ENCODE measurements at places on chromosomes 1 and 21.
A peak's percentile ranks its signal among the peaks of the same experiment; 100 is the strongest.

DNA sequence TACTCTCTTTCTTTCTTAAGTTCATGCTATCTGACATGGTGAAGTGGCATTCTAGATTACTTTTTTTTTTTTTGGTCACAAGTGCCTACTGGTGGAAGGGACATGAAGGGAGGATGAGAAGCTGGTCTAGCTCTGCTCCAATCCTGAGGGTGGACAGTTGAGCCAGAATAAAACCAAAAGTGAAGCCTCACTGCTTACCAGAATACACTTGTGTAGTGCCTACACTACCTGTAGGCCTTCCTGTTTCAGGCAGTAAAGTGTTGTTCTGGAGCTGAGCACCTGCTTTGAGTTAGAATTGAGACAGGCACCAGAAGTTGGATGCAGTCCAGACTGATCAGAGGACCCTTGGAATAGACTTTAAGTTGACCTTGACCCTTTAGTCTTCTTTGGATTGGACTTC lies 40.4 kb upstream of the APOBEC4 start:
- no peak for DNase-seq

DNA sequence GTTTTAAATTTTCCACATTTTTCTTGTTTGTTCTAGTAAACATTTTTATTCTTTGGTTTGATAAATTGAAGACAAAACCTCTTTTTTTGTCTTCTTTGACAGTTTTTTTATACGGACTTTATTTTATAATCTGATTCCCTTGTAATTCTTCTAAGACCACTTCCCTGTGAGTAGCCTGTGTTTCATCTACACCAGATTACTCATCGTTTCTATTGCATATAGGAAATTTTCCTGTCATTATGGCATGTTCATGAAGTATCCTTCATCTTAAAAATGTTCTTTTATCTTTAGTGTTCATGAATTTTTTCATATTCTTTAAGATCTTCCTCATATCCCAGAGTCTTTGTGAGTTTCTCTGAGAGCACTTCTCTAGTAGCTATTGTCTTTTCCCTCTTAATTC lies 109.8 kb downstream of the USP25 start:
- no peak for DNase-seq

GRCh38 chr21:44872649-44873355 lies 688 bp downstream of the PTTG1IP start:
- no peak for DNase-seq

DNA sequence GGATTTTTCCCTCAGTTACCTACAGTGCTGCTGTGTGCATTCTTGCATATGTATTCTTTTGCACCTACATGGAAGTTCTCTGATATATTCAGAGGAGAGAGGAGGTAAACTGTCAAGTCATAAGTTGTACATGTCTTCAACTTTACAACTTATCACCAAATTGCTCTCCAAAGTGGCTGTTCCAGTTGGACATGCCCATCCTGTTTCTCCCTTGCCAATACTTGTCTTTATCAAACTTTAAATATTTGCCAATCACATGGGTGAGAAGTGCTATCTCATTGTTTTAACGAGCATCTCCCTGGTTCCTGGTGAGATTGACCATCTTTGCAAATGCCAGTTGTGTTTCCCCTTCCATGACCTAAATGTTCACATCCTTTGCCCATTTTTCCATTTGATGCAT lies 88.2 kb downstream of the KIF26B start:
- no peak for DNase-seq

DNA sequence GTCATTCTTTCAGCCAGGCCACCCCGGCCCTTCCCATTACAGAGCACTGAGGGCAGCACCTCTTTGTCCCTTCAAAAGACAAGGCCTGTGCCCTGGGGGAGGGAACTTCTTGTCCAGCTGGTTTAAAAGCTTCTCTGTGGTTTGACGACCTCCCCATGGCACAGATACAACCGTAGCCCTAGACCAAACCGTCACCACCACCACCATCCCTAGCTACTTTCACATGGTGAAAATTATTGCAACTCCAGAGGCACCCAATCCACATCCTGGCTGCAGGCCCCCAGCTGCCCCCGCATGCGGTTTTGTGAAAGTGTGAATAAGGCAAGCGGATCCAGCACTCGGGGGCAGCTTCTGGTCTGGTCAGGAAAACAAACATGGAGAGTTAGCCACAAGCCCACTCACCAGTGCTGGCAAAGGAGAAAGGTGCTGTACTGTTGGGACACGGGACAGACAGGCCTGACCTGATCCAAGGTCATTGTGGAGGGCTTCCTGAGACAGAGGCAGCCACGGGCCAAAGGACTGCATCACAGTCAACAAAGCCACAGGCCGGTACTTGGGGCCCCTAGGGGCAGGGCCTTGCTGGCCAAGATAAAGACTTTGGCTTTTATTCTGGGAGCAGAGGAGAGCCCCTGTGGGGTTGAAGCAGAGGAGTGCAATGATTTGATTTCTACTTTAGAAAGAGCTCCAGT lies 31.2 kb downstream of the CDCA8 start:
- DNase-seq: no peak

DNA sequence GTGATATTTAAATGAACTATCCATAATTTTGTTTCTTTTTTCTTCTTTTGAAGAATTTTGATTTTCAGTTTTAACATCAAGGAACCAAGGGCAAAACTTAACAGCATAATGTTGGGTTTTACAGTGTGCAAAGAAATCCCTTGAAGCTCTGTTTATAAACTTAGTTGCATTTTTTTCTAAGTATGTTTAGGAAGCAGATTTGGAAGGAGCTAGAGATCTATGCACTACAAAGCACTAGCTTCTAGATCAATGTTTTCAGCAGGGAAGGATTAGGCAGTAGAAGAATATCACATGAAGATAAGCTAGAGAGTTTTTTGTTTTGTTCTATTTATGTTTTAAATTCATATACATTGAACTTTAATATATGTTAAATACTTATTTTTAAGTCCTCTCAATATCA lies 250.6 kb upstream of the C1orf105 start:
- DNase-seq: no peak

GRCh38 chr1:185425163-185425562 lies 108.1 kb upstream of the IVNS1ABP start:
- no peak for DNase-seq

DNA sequence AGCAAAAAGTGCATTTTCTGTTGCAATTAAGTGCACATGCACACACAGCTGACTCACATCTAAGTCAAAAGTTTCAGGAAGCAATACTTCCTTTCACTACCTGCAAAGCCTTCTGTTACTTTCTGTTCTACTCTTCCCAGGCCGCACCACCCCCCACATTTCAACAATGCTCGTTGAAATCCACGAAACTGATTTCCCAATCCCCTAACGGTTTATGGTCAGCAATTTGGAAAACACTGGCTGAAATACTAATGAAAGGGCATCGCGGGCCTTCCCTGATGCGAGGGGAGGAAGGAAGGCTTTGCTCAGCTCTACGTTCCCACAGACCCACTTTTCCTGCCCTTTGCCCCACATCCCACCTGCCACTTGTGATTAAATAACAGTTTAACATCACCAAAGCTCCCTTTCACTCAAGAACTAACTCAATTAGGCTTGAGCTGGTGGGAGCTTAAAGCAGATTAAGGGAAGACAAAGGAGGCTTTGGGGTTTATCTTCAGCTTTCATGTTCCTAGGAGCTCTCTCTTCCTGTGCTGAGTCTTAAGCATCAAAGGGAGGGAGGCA lies 243.2 kb upstream of the RAB4A start:
- no peak for DNase-seq

- no peak for DNase-seq
Measured at GRCh38 chr1:87333692-87334347, 5.1 kb downstream of the LMO4 start.

DNA sequence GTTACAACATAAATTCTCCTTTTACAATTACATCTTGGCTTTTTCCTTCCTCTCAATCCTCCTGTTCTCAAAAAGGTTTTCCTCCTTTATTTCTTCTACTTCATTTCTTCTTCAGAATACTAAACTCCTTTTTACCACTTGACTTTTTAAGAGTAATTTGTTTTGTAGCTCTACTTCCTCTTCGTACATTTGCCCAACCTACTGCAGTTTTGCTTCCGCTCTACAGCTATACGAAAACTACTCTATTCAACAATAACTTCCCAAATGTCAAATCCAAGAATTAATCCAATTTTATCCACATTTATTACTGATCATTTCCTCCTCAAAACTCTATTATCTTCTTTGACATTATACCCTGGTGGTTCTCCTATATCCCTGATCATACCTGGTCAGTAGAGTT lies 3.4 kb downstream of the GDAP2 start:
- no peak for DNase-seq

GRCh38 chr1:41656825-41657500 lies 172.5 kb upstream of the EDN2 start:
- no peak for DNase-seq

DNA sequence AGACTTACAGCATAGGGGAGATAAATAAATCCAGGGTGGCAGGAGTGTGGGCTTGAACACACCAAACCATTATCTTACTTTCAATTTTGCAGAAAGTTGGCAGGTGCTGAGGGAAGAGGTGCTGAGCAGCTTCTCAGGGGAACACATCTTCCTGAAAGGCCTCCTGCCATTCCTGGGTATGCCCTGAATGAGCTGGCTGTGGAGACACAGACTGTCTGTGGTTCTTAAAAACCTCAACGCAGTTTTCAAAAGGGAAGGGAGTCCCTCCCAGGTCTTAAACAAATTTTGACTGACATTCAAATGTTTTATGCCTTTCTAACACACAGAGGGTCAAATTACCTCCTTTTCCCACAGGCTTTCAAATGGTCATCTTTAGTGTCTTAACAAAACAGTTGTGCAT lies 166.9 kb downstream of the TNFSF18 start:
- DNase-seq: no peak

- DNase-seq: no peak
Measured at GRCh38 chr1:196209265-196209664, 399.0 kb downstream of the KCNT2 start.

GRCh38 chr1:21666576-21667320 lies 2.4 kb downstream of the RAP1GAP start:
- DNase-seq: no peak

- no peak for DNase-seq
Measured at GRCh38 chr1:102085896-102086295, 89.2 kb upstream of the OLFM3 start.

- no peak for DNase-seq
Measured at GRCh38 chr1:81377406-81377805, 423.3 kb upstream of the ADGRL2 start.

GRCh38 chr1:6179564-6180175 lies 451 bp downstream of the CHD5 start:
- no peak for DNase-seq

- DNase-seq: peak; percentile 73
Measured at GRCh38 chr1:147579532-147579931, 38.2 kb downstream of the BCL9 start.

GRCh38 chr1:84246213-84246612 lies 55.3 kb upstream of the SAMD13 start:
- DNase-seq: no peak

DNA sequence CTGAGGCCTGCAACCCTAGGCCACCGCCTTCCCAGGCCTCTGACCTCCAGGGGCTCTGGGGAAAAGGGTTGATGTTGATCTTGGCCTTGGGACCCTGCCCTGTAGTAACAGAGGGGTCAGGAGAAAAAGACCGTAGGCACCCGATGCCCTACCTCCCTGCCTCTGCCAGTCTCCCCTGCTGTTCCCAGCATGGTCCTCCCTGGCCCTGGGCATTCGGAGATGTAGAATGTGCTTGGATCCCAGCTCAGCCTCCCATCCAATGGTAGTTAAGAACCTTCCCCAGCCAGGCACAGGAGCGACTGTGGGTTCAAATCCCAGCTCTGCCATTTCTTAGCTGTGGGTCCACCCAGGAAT lies 72.0 kb upstream of the TARDBP start:
- DNase-seq: no peak

DNA sequence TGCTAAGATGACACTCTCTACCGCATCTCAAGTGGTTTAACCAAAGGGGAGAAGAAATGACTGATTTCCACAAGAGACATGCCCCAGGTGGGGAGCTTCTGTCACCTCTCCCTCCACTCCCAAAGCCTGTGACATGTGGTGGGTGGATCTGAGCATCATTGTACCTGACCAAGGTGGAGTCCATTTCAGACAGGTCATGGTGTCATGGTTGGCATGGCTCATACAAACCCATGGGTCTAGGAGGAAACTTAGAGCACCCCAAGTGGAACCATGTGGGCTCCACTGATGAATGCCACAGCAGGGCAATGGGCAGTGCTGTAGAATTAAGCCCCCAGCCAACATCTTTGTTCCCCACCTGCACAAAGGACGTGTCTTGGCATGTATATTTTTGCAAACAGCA lies 131.5 kb upstream of the EDN2 start:
- no peak for DNase-seq

- no peak for DNase-seq
Measured at GRCh38 chr21:24428591-24429199, 1178.6 kb downstream of the MRPL39 start.

- no peak for DNase-seq
Measured at GRCh38 chr1:151237678-151238466, 16.7 kb upstream of the PSMD4 start.

- no peak for DNase-seq
Measured at GRCh38 chr1:171403393-171403792, 81.9 kb upstream of the PRRC2C start.

- DNase-seq: no peak
Measured at GRCh38 chr1:174786760-174787159, 213.0 kb upstream of the CACYBP start.

DNA sequence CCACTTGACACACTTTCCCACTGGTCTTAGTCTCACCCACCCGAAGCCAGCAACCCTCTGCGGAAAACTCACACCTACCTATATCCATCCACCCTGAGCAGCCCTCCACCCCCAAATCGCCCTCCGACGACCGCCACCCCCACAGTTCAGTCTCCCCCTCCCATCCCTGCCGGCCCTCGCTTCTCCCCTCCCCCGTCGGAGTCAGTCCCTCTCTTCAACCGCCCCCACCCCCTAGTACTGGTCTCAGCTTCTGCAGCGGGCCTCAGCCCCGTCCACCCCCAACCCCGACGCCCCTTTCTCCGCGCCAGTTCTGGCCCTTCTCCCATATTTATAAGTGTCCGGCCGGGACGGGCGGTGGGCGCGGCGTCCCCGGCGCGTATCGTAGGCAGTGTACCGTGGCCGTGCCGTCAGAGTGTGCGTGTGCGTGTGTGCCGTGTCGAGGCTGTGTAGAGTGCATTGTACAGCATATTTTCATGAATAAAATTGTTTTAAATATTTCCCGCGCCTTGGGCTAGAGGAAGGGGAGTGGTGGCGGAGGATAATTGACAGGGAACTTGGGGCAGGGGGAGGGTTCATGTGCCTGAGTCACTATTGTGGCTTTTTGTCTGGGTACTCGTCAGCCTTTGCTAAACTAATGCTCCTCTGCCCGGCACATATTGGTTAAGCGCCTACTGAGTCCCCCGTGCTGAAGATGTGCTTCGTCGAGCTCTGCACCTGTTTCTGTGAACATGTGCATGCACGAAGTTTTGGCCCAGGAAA lies 22.0 kb downstream of the FOXO6 start:
- DNase-seq: no peak

Measured in AG09319 (cell line).